ENCODE measurements at places on chromosomes 5 and 9.

DNA sequence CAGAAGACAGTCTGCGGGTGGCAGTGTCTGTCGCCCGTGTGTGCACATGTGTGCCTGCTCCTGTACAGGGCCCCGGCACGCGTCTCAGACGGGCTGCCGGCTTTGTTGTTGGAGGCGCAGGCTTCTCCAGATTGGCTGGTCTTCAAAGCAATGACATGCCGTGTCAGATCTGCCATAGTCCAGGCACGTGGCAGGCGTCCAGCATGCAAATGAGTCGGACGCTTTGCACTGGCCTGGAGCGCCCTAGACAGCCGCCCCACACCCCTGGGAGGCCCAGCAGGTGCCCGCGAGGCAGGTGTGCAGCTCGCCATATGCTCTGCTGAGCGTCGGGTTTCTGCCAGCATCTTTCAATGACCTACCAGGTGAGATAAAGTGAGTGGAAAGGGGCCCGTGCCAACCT lies 71.5 kb downstream of the GADD45G start:
- DNase-seq, result no peak

- no peak for DNase-seq
These were observed 7.4 kb downstream of the SEMA5A start for GRCh38 chr5:9538504-9538903.

- DNase-seq, result no peak
These were observed 39.7 kb downstream of the EXD3 start for GRCh38 chr9:137383081-137383783.

DNA sequence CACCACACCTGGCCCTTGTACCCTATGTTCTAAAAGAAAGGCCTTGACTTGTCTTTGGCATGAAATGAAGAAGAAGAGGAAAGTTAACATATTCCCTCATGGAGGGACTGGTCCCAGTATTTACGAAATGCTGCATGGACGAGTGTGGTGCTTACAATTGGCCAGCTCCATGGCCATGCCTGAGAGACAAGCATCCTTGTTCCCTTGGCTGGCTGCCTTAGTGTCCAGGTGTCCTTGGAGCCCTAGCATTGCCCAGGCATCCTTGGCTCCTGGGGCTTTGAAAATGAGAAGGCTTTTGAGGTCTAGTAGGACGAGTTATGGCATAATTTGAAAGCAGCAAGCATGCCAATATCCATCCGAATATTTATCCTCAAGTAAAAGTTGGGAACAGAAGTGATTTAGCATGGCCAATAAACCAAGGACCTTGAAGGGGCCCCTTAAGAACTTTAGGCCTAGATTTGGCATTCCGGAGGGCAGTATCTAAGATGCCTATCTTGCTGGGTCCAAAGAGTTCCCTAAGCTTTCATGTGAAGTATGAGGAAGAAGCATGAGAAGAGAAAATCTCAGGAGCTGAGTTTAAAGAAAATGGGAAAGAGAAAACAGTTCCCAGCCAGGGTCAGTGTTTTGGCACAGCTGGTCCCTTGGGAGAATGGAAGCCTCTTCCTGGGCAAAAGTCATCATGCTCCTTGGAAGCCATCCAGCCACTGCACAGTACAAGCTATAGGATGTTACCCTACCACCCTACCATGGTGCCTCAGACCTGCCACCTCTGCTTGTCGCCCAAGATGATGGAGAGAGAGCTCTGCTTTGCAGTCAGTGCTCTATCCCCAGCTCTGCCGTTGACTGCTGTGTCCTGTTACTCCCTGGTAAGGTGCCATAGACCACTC lies 91.0 kb downstream of the AOPEP start:
- DNase-seq, result no peak

GRCh38 chr5:67181648-67182221 lies 14.9 kb downstream of the CD180 start:
- DNase-seq, result no peak

DNA sequence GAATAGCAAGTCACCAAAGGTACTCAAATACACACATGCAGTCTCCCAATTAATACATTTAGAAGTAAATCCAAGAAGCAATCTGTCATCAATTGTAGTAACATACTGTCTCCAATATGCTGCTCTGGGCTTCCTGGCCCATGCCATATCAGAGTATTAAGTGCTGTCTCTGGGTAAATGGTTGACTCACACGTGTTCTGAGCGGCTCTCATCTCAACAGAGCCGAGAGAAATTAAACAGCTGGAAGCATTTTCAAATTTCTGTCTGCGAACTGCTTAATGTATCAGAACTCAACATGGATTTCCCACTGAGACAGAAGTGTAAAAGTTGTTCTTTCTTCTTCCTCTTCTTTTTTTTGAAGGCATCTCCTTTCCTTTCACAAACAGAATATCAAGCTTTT lies 247.3 kb upstream of the TAS2R1 start:
- DNase-seq, result no peak

- no peak for DNase-seq
These were observed 101.5 kb upstream of the GHR start for GRCh38 chr5:42321785-42322184.

DNA sequence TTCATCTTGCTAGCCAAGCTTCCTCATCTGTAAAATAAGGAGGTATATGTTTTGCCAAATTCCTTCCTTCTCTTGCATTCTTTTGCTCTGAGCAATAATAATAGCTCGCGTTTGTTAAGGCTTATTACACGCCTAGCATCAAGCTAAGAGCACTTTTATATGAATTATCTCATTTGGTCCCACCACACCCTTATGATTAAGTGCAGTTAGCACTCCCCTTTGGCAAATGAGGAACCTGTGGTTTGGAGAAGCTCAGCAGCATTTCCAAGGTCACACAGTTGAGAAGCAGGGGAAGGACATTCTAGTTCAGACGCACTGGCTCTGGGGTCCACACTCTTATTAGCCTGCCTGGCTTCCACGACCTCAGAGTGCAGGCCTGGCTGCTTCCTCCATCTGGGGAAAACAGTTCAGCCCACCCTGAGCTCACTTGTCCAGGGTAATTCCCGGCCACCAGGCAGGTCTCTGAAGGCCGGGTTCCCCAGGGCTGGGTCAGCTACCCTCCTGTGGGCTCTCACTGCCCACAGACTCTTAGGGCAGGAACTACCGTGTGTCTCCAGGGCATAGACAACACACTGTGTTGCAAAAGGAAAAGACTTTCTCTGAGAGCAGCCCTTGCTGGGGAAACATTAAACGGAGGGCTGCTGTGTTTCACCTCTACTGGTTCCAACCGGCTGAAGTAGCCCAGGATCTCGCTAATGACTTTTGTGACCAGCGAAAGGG lies 9.9 kb upstream of the FBP1 start:
- DNase-seq, result no peak

- DNase-seq, result no peak
These were observed 122.6 kb downstream of the TRIM32 start for GRCh38 chr9:116809656-116810055.

GRCh38 chr9:90219548-90220118 lies 423.0 kb downstream of the DIRAS2 start:
- no peak for DNase-seq

GRCh38 chr9:89814340-89815040 lies 209.7 kb downstream of the GADD45G start:
- no peak for DNase-seq

- DNase-seq, result no peak
These were observed 386.0 kb downstream of the CHSY3 start for GRCh38 chr5:130290219-130290618.

DNA sequence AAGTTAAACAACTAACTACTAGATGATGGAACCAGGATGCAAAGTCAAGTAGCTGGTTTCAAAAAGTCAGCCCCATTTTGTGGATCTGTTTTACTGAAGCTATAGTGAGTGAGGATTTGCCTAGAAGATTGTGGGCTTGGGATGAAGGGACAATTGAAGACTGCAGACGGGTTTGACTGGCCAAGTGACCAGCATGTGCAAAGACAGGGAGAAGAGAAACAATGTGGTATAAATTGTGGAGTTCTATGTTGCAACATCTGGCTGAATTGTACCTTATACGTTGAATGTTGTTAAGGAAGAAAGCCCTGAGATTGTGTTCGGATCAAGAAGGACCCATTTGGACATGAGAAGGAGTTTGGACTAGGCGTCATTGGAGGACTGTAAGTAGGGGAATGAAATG lies 101.8 kb downstream of the MAT2B start:
- DNase-seq, result no peak

- DNase-seq, result no peak
These were observed 11.6 kb upstream of the TNFAIP8 start for GRCh38 chr5:119344231-119344630.

DNA sequence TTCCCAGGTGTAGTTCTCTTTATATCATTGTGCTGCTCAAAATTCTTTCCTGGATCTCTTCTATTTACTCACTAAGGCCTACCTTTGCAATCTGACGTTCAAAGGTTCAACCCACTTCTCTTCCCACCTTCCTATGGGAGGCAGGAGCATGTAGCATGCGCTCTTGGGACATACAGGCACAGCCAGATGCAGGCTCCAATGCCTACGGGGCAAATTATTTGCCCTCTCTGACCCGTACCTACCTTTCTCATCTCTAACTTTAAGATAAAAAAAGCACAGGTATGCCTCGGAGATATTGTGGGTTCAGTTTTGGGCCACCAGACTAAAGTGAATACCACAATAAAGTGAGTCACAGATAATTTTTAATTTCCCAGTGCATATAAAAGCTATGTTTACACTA lies 460.5 kb downstream of the CCDC171 start:
- no peak for DNase-seq

- no peak for DNase-seq
These were observed 124.0 kb upstream of the LMX1B start for GRCh38 chr9:126489581-126490213.

GRCh38 chr9:37197158-37198038 lies 77.0 kb downstream of the ZCCHC7 start:
- DNase-seq, result no peak

DNA sequence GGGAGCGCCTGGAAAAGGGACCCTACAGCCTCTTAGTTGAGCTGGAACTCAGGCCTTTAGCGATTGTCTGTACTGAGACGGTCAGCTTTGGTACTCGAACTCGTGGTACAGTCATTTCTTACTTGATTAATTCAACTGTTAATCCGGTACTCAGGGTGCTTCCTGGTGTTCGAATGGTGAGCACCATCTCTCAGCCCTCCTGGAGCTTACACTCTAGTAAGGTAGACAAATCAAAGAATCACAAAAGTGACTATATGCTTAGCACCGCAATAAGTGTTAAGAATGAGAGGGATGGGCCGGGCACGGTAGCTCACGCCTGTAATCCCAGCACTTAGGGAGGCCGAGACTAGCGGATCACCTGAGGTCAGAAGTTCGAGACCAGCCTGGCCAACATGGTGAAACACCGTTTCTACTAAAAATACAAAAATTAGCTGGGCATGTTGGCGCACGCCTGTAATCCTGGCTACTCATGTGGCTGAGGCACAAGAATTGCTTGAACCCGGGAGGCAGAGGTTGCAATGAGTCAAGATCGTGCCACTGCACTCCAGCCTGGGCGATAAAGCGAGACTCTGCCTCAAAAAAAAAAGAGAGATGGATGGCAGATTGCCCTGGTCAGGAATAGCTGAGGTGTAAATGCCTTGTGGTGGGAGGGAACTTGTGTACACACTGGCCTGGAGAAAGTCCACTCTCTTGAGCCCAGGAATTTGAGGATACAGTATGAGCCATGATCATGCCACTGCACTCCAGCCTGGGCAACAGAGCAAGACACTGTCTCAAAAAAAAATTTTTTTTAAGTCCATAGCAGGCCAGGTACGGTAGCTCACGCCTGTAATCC lies 981 bp downstream of the TCOF1 start:
- no peak for DNase-seq

- no peak for DNase-seq
These were observed 15.1 kb upstream of the IPPK start for GRCh38 chr9:92685022-92685421.

GRCh38 chr5:66494437-66494836 lies 101.8 kb upstream of the MAST4 start:
- DNase-seq, result no peak

- DNase-seq, result no peak
These were observed 110.0 kb downstream of the PLPPR1 start for GRCh38 chr9:101138509-101138908.

- no peak for DNase-seq
These were observed 12.0 kb upstream of the CPLX2 start for GRCh38 chr5:175859422-175859821.

GRCh38 chr5:160054047-160054446 lies 45.1 kb downstream of the TTC1 start:
- DNase-seq, result no peak

DNA sequence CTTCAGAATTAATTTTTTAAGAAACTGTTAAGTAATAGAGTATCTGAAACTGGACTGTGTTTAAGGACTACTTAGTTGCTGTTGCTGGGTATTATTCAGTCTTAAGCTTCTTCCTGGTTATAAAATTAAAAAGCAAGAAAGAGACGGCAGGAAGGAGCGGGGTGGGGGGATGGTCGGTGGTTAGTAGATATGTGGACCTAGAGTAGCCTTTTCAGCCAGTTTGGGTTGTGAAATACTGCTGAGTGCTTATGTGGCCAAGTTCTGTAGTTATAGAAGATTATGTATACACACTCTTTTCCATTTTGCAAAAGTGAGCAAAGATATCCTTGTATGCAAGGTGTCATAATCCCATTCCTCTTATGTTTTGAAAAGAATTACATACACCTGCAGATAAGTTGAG lies 28.5 kb downstream of the TRIO start:
- no peak for DNase-seq

GRCh38 chr5:42490831-42491230 lies 67.6 kb downstream of the GHR start:
- DNase-seq, result no peak

Measured in anterior cingulate cortex (tissue), 58 donors.